ENCODE measurements at places on chromosomes 6 and 20.
A peak's percentile ranks its signal among the peaks of the same experiment; 100 is the strongest.

DNA sequence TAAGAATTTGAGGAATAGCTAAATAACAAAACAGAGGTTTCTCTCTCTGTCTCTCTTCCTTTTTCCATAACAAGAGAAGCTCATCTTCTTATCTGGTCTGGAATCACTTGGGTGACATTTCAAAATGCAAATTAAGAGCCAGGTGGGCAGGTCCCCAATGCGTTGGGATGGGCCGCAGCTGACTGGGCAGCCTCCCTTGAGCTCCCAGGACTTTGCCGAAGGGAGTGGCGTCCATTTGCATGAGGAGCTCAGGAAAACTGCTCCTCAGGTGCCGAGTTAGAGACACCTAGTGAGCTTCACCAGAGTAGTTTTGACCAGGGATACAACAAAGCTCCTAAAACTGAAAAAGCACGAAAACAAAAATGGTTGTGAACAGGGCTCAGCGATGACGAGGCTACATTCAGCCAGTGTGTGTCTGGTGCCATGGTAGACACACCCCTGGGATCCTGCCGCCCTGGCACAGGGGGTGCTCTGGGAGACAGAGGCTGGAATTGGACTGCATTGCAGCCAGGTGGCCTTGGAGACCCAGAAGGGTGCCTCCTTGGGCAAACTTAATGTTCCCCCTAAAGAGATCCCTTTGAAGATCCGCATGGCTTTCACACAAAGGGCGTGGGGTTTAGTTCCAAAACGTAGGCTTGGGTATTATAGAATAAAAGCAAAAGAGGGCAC is 13.5 kb upstream of the SERPINB6 start:
- DNase-seq = no peak

GRCh38 chr6:8865451-8865850 is 430.1 kb upstream of the SLC35B3 start:
- DNase-seq = no peak

- no peak for DNase-seq
Observed at GRCh38 chr6:17352302-17352701, 41.1 kb upstream of the CAP2 start.

DNA sequence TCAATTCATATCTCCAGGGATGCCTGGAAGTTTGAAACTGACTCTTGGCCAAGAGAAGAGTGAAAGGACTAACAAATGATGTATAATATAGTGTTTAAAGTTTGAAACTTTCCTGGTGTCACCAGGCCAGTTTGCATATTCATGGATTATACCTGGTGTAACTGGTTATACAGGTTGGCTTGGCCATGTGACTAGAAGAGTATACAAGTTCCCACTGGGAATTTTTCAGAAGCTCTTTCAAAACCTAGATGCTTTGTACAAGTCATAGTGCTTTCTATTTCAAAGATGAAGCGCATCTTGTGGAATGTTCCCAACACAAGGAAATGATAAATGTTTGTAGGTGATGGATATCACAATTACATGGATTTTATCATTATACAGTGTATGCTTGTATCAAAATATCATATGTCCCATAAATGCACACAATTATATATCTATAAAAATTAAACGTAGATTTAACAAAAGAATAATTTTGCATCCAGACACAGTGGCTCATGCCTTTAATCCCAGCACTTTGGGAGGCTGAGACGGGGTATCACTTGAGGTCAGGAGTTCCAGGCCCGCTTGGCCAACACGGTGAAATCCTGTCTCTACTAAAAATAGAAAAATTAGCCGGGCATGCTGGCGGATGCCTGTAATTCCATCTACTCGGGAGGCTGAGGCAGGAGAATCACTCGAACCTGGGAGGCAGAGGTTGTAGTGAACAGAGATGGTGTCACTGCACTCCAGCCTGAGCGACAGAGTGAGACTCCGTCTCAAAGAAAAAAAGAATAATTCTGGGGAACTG is 1420.2 kb downstream of the GRIK2 start:
- no peak for DNase-seq

DNA sequence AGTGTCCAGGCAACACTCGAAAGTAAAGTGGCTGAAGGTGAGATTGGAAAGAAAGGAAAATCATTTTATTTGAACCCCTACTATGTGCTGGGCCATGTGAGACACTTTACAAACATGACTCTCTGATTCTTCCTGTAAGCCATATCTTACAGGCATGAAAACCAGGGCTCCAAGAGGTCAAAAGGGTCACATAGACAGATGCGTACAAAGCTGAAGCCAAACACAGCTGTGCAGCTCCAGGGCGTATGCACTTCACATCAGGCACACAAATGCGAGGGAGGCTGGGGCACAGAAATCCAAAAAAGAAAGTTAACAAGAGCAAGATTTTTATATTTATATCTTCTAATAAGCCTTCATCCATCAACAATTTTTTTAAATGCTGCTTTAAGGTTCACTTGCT is 176.5 kb downstream of the PHACTR1 start:
- DNase-seq = no peak

GRCh38 chr6:110190726-110191125 is 10.5 kb downstream of the CDC40 start:
- DNase-seq = no peak

GRCh38 chr6:33585403-33586107 is 5.5 kb upstream of the BAK1 start:
- DNase-seq = peak; percentile 42

GRCh38 chr20:208942-209566 is 18.0 kb upstream of the DEFB129 start:
- DNase-seq = no peak

DNA sequence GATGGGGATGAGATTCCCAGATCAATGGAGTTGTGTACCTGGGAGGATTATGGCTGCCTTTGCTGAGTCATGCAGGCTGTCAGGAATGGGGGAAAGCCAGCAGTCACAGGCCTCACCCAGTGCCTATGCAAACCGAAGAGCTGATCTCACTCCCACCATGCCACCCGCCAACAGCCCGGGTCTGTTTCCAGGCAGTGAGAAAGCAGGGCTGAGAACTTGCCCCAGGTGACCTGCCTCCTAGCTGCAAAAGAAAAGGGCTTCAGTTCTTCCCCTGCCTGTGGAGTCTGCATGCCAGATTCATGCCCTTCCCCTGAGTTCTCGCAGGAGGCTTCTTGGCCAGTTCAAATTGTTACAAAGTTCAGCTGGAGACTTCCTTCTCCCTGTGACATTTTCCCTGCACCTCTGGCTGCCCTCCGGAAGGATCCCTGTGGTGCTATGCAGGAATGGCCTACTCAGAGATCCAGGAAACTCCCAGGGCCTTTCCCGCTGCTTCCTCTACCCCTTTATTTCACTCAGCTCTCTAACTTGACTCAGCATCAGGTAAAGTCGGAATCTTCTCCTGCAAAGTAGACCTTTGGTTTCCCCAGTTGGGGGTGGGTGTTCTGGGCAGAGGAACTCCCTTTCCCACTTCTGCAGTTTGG is 71.5 kb upstream of the B3GAT2 start:
- no peak for DNase-seq

DNA sequence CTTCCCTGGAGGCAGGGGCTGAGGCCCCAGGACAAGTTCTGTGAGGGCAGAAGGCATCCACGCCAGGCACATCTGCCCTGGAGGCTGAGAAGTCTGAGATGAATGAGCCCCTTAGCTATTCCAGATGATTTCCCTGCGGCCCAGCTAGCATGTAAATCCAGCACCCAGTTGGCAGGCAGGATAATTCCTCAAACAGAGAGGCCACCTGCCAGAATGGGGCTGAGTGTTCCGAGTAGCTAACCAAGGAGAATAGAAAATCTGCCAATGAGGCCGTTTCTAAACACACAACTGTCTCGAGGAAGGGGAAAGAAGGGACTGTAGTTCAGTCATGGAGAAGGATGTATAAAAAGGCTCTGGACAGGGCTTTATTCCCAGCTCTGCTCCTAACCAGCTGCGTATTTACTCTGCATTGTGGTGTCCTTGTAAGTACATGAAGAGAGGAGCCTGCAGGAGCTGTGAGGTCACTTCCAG is 211.4 kb upstream of the CDYL start:
- DNase-seq = no peak

- DNase-seq = no peak
Observed at GRCh38 chr6:136158387-136158821, 91.7 kb downstream of the MTFR2 start.

DNA sequence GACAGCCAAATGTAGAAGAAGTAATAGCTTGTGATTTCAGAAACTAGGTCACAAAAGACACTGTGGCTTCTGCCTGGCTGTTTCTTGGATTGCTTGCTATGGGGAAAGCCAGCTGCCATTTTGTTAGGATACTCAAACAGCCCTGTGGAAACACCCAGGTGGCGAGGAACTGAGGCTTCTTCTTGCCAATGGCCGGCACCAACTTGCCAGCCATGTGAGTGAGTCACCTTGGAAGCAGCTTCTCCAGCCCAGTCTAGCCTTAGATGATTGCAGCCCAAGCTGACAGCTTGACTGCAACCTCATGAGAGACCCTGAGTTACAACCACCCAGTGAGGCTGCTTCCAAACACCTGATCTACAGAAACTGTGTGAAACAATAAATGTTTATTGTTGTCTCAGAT is 11.9 kb upstream of the KIAA1755 start:
- DNase-seq = no peak

GRCh38 chr6:111950661-111951496 is 77.6 kb upstream of the FYN start:
- DNase-seq = no peak

GRCh38 chr6:45590226-45590625 is 212.5 kb upstream of the SUPT3H start:
- no peak for DNase-seq

DNA sequence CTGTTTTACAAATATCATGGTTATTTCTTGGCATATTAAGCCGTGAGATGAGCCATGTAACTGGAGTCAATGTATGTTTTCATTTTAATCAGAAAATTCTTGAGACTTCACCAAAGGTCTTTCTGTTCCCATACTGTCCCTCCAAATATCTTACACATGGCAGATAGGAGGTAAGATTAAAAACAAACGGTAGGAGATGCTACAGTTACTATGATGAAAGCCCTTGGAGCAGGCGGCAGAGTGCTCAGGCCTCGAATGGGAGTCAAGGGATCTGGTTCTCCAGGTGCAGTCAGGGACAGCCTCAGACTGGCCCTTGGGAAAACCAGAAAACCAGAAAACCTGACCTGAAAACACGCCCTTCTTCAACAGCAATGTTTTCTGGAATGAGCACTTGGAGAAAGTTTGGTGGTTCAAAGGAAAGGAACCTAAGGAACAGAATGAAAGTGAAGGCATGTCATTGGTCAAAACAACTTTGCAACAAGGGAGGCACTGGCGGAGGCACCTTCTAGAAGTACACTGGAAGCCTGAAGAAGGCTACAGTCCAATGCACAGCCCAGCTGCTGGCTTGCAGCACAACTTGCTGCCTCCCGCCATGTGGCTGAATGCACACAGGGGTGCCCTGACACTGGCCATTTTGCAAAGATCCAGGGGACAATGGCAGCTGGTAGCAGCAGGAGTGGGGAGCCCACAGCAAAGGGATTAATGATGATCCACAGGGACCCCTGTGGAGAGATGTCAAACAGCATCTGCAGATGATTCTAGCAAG is 17.4 kb upstream of the FOXO3 start:
- no peak for DNase-seq

- no peak for DNase-seq
Observed at GRCh38 chr6:43491750-43492661, 14.6 kb downstream of the TJAP1 start.

GRCh38 chr6:135002974-135003703 is 51.5 kb downstream of the HBS1L start:
- DNase-seq = no peak

DNA sequence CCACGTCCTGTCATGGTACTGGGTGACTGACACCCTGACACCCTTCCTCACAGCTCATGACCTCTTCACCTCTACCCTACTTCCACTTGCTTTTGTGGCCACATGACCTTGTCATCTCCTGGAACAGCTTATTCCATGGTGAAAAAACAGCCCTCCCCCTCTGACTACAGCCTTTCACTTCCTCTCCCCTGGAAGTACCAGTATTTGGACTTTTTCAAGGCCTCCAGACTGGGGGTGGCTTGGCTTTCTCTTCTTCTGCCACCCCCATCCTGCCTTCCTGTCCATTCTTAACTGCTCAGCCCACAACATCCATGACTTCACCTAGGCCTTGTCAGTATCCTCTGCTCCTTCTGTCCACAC is 168.4 kb downstream of the CARMIL1 start:
- no peak for DNase-seq

- no peak for DNase-seq
Observed at GRCh38 chr20:13809373-13809772, 24.5 kb downstream of the NDUFAF5 start.

DNA sequence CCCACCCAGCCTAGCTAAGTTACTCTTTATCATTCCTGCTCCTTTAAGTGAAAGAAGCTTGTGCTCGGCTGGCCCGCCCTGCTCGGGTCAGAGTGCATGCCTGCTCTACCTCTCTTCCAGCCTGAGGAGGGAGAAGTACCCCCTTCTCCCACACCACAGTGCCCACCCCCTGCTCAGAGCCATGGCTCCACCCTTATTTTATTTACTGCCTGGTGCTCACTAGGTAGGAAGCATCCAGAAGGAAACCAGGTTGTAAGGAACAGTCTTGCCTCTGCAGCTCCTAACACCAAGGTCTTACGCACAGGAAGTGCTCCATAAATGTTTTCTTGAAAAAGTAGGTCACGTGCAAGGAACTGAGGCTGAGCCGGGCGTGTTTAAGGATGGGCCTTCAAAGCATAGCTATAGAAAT is 105.7 kb upstream of the SNX9 start:
- no peak for DNase-seq

GRCh38 chr6:51843456-51844056 is 243.9 kb downstream of the PKHD1 start:
- DNase-seq = no peak

DNA sequence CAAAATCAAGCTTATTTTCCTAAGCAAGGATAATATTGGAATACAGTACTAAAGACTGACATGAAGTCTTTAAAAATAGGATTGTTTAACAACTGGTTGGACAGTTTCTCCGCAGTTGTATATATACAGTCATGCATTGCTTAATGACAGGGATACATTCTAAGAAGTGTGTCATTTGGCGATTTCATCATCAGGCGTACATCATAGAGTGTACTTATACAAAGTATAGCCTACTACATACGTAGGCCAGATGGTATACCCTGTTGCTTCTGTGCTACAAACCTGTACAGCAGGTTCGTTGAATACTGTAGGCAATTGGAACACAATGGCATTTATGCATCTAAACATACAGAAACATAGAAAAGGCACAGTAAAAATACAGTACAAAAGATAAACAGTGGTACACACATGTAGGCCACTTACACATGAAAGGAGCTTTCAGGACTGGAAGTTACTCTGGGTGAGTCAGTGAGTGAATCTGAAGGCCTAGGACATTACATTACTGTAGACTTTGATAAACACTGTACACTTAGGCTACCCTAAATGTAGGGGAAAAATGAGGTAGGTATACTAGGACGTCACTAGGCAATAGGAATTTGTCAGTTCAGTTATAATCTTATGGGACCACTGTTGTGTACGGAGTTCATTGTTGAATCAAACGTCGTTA is 20.1 kb downstream of the HECA start:
- DNase-seq = no peak
